ENCODE measurements at places on chromosomes 6 and 20.

GRCh38 chr6:215335-216034 lies 76.8 kb upstream of the DUSP22 start:
- DNase-seq, result no peak

GRCh38 chr6:24744911-24745310 lies 26.0 kb upstream of the C6orf62 start:
- no peak for DNase-seq

DNA sequence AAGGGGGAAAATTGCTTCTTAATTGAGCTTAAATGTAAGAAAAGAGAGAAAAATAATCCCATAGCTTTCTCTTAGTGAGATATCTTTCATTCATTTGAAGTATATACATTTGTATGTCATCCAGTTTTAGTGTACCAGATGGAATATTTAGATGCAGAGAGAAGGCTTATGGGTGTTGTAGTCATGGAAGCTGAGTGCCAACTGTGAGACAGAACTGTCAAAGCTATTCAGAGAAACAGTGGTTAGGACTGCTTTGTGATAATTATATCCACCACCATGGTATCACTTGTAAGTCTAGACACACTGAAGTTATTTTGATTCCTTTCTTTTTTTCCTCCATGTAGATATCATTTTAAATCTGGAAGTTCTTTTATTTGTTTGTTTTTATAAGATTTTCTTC lies 524.3 kb upstream of the EPHA7 start:
- no peak for DNase-seq

GRCh38 chr6:134315974-134316441 lies 1.9 kb downstream of the SGK1 start:
- DNase-seq, result no peak

GRCh38 chr6:56757588-56757984 lies 114.9 kb upstream of the DST start:
- DNase-seq, result no peak

GRCh38 chr20:59365611-59366285 lies 65.3 kb downstream of the EDN3 start:
- DNase-seq, result no peak

GRCh38 chr6:57072108-57072507 lies 17.9 kb upstream of the ZNF451 start:
- DNase-seq, result no peak

GRCh38 chr6:56525974-56526789 lies 116.5 kb downstream of the DST start:
- no peak for DNase-seq

GRCh38 chr6:89506716-89507617 lies 74.0 kb downstream of the ANKRD6 start:
- no peak for DNase-seq

DNA sequence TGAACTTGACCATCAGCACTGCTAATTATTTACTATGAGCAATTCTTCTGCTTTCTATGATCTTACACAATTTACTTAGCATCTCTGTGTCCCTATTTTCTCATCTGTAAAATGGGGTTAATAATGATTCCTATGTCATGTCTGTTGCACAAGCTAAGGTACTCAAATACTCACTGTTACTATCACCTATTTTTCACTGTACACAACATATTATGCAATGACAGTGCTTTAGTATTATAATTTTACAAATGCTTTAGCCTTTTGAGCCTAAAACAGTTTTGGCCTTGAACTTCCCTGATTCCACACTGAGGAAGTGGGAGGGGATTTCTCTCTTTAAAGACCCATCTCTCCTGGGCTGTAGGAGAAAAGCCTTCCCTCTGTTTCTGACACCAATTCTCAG lies 36.9 kb upstream of the THEMIS start:
- DNase-seq, result no peak

DNA sequence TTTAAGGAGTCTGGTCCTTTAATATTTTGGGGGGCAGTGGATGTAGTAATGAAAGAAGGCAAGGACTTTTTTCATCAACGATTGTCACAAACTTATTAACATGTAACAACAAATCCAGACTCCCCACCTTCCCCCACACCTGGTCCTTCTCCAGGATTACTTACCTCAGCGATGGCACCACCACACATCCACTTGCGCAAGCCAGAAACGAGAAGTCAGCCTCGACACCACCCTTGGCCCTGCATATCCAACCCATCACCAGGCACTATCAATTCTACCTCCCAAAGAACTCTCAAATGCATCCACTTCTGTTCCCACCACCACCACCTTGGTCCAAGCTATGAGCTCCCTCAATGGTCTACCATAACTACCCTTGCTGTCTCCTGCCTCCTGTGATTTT lies 6.6 kb downstream of the EZR start:
- no peak for DNase-seq

DNA sequence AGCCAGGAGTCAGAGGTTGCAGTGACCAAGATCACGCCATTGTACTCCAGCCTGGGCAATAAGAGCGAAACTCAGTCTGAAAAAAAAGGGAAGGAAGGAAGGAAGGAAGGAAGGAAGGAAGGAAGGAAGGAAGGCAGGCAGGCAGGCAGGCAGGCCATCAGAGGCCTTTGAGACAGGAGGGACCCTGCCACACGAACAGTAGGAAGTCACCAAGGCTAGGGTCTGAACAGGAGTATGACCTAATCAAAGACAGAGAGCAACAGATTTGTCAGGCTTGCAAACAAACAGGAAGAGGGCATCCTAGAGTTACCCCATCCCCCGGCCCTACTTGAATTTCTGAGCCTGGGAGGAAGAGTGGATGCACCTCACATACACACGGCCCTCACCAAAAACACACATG lies 67.1 kb downstream of the FGD2 start:
- no peak for DNase-seq

DNA sequence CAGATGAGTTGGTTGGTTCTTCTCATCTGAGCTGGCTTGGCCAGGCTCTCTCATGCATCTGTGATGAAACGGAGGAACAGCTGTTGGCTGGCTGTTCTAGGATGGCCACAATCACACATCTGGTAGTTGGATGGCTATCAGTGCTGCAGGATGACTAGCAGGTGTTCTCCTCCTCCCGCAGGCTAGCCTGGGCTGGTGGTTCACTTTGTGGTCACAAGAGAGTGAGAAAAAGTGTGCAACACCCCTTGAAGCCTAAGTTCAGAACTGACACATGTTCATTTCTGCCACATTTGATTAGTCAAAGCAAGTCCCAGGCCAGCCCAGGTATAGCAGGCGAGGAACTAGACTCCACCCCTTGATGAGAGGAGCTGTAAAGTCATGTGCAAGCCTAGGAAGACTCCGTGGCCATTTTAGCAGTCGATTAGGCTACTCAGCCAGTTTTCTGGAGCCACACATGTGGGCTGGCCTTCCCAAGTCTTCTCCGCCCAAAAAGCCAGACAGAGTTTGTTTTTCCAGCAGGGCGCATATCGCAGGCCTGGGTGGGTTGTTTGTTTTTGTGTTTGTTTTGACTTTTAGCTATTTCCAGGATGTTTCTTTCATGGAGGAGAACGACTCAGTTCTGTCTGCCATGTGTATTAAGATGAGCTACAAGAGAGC lies 120.8 kb downstream of the ISM1 start:
- DNase-seq, result no peak

- no peak for DNase-seq
These were observed 15.4 kb downstream of the TFAP2A start for GRCh38 chr6:10399451-10399850.

DNA sequence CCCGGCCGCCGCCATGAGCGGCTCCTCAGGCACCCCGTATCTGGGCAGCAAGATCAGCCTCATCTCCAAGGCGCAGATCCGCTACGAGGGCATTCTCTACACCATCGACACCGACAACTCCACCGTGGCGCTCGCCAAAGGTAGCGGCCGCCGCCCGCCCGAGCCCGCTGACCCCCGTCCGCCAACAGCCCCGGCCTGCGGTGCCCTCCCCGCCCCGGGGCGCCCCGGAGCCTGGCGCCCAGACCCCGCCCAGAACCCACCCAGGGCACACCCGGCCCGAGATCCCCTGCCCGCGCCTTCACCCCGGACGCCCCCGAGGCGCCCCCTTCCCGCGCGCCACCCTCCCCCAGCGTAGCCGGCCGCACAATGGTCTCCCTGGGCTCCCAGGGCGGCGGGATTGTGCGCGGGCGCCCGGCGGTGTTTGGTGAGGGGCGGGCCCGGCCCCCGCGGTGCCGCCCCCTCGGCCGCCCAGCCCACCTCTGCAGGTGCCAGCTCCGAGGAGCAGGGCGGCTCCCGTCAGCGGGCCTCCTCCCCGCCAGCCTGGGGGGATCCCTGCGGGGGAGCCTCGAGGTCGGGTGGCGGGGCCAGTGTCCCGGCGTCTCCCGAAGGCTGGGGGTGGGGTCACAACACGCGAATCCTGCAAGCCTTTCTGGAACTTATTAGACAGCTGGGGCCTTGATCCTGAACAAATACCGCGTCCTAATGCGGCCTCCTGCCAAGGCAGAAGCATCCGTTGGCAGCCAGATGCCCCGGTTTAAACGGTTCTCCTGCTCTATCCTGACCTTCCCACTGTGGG lies 577 bp downstream of the LSM14B start:
- peak; percentile 52 for DNase-seq

GRCh38 chr20:13549451-13549850 lies 89.3 kb downstream of the TASP1 start:
- no peak for DNase-seq

DNA sequence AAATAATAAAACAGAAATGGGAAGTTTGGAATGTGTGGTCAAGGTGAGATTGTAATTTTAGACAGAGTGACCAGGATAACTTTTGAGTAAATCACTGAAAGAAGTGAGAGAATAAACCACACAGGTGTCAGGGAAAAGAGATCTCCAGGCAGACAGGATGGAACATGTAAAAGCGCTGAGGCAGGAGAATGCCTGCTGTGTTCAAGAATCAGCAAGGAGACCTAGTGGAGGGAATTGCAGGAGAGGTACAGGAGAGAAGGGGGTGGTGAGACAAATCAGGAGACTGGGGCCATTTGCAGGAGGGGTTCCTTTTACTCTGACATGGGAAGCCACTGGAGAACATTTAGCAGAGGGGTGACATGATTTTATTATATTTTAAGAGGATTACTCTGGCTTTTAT lies 456.7 kb downstream of the NKAIN2 start:
- no peak for DNase-seq

- DNase-seq, result peak; percentile 100
These were observed at the start of gene PPDPF for GRCh38 chr20:63520504-63520933. Gene PPDPF, plus strand, starts transcription at chr20:63520765. Its CDS starts 544 bp downstream, at chr20:63521309.

DNA sequence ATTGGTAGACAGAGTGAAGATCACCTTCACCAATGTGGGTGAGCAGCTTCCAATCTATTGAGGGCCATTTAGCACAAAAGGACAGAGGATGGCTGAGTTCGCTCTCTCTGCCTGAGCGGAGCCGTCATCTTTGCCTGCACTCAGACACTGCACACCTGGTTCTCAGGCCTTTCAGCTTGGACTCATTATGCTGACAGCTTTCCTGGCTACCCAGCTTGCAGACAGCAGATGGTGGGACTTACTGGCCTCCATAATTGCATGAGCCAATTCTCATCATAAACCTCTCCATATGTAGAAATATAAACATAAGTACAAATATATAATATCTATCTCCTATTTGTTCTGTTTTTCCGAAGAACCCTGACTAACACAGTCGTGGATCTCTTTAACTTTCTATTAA lies 13.7 kb downstream of the TBXT start:
- no peak for DNase-seq

DNA sequence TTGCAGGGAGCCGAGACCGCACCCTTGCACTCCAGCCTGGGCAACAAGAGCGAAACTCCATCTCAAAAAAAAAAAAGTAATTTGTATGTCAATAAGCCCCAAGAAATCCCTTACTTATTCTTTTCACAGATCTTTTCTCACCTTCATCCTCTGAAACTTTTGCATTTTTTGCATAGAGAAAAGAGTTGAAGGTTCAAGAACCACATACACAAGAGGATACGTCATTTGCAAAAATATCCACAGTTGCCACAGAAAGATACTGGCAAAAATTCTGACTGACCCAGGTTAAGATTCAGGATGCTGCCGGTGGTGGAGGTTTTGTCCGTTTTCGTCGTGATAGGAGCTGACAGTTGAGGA lies 94.5 kb downstream of the ZMYND8 start:
- no peak for DNase-seq

DNA sequence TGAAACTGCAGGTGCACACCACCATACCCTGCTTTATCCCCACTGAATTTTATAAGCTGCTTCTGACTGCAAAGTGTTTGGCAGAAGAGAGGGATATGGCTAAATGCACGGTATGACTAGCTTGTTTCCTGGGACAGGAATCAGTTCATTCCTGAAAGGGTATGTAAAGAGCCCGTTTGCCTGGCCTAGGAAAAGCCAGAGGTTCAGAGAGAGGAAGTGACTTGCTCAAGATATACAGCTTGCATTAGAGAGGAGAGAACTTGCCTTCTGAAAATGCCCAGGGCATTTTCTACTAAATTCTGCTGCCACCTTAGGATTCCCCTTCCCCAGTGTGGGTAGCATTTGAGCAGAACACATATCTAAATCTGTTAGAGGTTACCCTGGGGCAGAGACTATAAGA lies 683 bp upstream of the GCNT2 start:
- DNase-seq, result no peak

DNA sequence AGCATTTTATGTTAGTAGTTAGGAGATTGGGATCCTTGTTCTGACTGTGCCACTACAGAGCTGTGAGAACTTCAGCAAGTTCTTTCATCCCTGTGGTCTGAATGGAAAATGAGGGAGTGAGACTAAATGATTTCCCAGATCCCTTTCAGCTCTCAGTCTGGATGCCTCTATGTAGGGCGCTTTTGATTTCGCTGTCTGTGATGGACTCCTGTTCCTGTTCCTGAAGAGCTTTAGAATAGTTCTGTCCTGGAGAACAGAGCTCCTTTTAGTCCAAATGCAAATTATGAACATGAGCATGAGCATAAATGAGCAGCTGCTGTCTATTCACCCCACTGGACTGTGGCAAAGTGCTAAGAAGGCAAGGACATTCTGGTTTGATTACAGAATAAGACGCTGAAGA lies 61.4 kb upstream of the NT5E start:
- no peak for DNase-seq

DNA sequence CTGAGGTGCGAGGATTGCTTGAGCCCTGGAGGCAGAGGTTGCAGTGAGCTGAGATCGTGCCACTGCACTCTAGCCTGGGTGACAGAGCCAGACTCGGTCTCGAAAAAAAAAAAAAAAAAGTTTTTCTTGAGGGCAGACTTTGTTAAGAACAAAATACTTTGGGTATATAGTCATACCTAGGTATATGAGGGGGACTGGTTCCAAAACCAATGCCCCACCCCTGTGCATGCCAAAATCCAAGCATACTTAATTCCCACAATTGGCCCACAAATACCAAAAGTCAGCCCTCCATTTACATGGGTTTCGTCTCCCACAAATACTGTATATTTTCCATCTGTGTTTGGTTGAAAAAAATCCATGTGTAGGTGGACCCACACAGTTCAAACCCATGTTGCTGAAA lies 119.9 kb downstream of the INSM1 start:
- no peak for DNase-seq

DNA sequence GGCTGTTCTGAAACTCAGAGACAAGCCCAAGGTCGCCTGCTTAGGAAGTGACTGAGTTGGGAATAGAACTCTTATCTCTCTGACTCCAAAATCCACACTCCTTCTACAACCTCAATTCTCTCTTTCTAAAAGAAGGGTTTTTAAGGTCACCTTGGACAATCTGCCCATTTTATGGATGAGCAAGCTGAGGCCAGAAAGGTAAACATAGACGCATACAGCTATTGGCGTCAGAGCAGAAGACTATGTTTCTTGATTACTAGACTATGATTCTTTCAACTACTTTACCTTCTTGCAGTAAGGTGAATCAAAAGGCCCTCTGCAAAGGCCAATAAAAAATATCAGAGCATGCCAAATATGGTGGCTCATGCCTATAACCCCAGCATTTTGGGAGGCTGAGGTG lies 276.6 kb downstream of the CLIC5 start:
- DNase-seq, result no peak

- peak; percentile 85 for DNase-seq
These were observed 37.6 kb downstream of the SLC2A10 start for GRCh38 chr20:46746956-46747526.

GRCh38 chr6:21437581-21437980 lies 156.0 kb upstream of the SOX4 start:
- DNase-seq, result peak; percentile 37
